ENCODE measurements at places on chromosomes 3 and 15. TPM values are rescaled to one million over a fixed set of nuclear protein-coding genes. Genes with fewer than 3 reads are reported as not detected.

- DNase-seq: no peak
Observed at GRCh38 chr3:48899273-48899672, 591 bp upstream of the SLC25A20 start.

DNA sequence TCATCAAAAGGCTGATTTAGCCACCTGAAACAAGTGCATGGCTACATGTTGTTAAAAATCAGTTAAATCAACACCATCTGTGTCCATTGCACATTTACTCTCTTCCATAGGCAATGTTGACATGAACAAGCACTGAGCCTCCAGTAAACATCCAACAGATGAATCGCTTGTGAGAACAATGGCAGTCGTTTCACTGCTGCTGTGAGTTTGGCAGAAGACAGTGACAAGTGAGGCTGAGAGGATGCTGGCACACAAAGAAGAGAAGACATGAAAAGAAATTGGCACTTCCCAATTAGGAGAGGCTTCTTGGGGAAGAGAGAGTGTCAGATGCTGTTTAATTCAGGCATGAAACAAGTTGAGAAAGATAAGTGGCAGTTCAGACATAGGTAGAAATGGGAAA is 227.4 kb upstream of the STT3B start:
- no peak for DNase-seq

DNA sequence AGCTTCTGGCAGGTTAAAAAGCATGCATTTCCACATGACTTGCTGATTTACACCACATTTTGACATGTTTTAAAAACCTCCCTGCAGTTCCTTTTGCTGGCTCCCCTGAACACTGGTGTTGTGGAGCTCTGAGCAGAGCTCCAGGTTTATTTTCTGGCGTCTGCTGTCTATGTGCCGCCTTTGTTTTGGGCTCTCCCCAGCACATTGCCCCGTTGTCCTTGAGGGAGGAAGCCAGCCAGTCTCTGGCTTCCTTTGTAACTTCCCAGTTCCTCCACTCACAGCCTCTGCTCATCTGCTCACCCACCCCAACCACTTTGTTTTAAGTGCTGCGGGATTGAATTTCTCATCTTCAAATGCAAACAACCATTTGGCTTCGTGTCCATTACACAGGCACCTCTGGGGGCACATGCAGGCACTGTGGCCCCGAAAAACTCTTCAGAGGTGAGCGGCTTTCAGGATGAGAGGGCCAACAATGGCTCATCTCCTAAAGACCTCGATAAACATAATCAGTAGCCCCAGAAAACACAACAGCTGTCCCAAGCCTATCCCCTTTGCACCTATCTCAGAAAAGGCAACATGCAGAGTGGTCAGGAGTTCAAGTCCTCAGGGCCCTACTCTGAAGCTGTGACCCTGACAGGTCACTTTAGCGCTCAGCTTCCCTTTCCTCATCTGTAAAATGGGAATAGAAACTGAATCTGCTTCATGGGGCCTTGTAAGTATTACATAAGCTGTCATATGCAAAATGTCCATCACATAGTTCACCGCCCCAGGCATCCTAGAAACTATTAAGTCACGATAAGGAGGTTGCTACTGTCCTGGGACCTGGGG is 1.3 kb upstream of the MEF2A start:
- DNase-seq: no peak

The UCN2 gene
- total RNA-seq: 5.0 TPM
